Stimulated activated effector memory CD8-positive, alpha-beta T cell treated with anti-CD3 and anti-CD28 coated beads, Interleukin-12 subunit alpha, Interleukin-12 subunit beta, amount 100 ng/mL, for 72 hours (primary cell): ENCODE measurements at places on chromosomes 5 and 9.
A peak's percentile ranks its signal among the peaks of the same experiment; 100 is the strongest.

DNA sequence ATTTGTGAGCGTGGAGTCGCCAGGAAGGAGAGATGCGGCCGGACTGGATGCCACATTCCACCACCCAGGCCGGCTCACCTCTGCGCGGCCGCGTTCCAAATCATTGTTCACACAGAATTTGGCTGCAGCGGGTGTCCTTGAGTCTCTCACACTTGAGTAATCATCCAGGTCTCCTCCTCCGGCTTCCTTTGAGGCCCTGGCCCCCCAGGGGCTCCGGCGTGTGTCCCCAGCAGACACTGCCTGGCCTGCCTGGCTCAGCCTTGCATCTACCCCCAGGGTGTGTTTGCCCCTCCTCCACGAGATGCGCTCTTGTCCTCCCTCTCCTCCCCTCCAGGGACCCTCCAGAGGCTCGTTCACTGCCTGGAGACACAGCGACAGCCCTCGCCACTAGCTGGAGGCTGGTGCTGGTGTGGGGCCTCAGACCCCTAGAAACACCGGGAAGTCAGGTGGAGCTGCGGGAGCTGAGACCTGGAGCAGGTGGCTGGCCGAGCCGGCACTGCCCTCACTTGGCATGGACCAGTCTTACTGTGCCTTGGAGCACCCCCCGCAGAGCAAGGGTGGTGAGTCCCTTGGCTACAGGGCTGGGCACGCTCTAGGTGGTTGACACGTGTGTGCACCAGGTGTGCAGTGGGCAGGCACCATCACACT, 7.0 kb upstream of the SLC9A3 start:
- DNase-seq, result no peak

- no peak for DNase-seq
These were observed 54.5 kb upstream of the IL17B start for GRCh38 chr5:149433524-149434131.

- DNase-seq, result peak; percentile 84
These were observed 3.8 kb upstream of the NPDC1 start for GRCh38 chr9:137049544-137050449.

DNA sequence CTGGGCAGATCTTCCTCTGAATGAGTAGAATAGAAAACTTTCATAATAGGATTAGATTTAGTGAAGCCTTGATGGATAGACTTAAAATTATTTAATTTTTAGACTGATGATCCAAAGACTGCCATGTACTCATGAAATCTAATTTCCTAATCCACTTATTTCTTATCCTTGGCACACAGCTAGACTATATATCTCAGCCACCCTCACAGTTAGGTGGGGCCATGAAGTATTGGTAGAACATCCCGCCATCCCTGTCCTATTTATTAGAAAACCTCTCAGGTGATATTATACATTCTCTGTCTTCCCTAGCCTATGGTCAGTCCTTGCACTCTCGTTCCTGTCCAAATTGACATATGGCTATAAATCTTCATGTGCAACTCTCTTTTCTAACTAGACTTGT, 110.9 kb downstream of the FAM170A start:
- no peak for DNase-seq

DNA sequence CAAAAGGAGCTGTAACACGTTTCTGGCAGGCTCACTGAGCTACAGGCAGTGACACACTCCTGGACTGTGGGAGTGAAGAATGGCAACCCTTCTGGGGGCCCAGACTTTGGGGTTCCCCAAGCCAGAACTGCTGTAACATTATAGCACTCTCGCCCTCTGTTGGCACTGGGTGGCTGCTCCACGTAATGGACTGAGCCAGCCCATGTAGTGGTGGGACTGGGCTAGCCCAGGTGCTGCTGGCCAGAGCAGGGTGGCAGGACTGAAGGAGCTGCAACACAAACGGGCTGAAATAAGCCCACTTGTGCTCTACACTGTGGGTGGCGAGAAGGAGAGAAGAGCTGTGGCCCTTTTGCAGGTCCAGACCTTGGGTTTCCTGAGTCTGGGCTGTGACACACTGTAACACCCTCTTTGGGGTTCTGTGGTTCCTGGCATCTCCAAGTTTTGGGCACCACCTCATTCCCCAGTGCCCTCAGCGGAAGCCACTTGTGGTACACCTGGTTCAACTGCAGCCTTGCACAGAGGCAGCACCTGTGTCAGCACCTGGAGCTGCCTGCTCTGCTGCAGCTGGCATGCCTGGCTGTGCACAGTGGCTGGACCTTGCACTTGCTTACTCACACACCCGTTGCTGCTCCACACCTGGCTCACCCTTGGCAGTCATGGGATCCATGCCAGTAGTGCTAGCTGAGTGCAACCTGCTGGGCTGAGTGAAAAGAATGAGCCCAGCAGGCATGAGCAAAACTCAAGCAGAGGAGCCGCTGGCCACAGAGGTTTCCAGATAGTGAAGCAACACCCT, 95.0 kb upstream of the PRR16 start:
- DNase-seq, result no peak

DNA sequence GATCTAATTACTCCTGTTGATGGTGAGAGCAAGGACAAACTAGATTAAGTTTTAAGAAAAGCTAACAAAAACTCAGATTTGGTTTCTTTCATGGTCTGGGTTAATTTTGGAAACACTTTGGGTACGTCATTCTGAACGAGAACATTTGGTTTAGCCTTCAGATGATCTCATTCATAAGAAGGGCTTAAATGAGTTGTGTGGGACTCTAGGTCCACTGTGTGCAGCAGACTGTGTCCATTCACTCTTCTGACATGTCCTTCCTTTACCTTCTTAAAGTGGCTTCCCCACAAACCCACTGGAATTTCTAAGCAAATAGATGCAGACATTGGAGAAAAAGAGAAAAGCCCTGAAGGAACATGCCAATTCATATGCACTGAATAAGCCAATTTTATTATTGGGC, 96.8 kb downstream of the FBXO4 start:
- DNase-seq, result no peak

- no peak for DNase-seq
These were observed 992 bp downstream of the SH2D3C start for GRCh38 chr9:127777368-127777980.

GRCh38 chr5:143347046-143347445, 56.4 kb downstream of the NR3C1 start:
- no peak for DNase-seq

GRCh38 chr9:76394960-76395252, 680 bp upstream of the RFK start:
- DNase-seq, result no peak
